ENCODE measurements at places on chromosomes 13 and 19.

- DNase-seq: no peak
These were observed 269.1 kb upstream of the EDNRB start for GRCh38 chr13:78187781-78188180.

DNA sequence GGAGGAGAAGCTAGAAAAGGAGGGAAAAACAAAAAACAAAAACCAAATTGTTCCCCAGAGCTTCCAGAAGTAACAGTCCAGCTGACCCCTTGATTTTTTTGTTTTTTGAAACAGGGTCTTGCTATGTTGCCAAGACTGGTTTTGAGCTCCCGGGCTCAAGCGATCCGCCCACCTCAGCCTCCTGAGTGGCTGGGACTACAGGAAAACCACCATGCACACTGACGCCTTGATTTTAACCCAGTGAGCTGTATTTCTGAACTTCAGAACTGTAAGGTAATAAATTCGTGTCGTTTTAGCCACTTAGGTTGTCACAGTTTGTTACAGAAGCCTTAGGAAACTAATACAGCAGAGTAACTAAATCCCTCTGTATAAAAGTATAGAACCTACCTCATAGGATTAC lies 1.1 kb upstream of the NEK3 start:
- DNase-seq: no peak

DNA sequence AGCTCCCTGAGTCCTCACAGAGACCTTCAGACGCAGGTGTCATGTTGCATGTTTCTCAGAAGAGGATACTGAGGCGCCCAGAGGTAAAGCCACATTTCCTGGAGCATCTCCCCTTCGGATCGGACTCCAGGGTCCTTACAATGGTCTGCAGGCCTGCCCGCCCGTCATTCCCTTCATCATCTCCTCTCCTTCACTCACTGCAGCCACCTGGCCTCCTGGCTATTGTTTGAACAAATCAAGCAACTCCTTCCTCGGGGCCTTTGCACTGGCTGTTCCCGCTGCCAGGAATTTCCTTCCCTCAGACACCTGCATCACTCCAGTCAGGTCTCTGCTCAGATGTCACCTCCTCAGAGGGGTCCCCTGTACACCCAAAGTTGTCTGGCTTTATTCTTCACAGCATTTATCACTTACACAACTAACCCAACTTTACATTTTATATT lies 20.3 kb downstream of the CEACAM16 start:
- no peak for DNase-seq

DNA sequence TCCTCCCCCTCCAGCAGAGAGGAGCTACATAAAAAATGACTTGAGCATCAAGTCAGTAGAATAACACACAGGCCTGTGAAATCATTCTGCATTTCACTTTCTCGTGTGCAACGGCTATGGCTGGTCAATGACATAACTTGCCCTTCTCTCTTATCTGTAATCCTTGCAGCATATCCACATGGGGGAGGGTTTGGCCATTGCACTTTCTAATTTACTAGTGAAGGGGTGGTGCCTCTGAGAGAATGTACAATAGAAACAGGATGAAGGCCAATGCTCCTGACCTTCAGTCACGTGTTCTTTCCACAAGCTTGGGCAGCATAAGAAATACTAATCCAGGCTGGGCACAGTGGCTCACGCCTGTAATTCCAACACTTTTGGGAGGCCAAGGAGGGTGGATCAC lies 641.0 kb upstream of the ARGLU1 start:
- DNase-seq: no peak

GRCh38 chr19:12997967-12998940 lies 3.0 kb downstream of the NFIX start:
- DNase-seq: no peak

- DNase-seq: no peak
These were observed 591 bp downstream of the DEDD2 start for GRCh38 chr19:42216653-42217519.

DNA sequence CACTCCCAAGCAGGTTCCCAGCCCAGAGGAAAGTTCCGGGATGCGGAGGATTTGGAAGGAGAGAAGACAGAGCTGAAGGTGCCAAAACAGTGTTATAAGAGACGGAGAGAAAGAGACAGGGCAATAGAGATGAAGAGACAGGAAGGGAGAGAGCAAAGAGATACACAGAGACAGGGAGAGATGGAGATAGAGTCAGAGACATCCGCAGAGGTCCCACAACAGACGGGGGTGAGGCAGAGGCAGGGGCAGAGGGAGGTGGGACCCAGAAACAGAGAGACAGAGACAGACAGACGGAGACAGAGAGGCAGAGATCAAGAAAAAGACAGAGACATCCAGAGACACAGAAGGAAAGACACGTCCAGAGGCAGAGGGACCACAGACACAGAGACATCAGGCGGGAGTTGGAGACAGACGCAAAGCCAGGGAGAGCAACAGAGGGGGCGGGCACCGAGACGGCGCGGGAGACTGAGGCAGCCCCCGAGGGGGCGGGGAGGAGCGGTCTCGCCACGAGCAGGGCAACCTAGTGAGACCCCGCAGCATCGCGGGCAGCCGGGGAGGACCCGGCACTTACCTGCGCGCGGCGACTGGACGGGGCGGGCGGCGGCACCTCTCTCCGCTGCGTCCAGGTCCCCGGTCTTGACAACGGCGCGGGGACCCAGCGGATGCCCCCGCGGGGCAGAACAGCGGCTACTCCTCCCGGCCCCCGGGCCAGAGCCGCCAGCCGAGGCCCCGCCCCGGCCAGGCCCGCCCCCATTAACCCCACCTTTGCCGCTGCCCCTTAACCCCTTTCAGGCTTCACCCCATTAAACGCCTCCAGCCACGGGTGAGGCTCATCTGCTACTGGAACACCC lies at the start of gene GPR4:
Gene GPR4, minus strand, starts transcription at position 689 of the 851 bp plus-strand sequence. CDS start 10,346 bp downstream, outside the sequence.
- DNase-seq: no peak

DNA sequence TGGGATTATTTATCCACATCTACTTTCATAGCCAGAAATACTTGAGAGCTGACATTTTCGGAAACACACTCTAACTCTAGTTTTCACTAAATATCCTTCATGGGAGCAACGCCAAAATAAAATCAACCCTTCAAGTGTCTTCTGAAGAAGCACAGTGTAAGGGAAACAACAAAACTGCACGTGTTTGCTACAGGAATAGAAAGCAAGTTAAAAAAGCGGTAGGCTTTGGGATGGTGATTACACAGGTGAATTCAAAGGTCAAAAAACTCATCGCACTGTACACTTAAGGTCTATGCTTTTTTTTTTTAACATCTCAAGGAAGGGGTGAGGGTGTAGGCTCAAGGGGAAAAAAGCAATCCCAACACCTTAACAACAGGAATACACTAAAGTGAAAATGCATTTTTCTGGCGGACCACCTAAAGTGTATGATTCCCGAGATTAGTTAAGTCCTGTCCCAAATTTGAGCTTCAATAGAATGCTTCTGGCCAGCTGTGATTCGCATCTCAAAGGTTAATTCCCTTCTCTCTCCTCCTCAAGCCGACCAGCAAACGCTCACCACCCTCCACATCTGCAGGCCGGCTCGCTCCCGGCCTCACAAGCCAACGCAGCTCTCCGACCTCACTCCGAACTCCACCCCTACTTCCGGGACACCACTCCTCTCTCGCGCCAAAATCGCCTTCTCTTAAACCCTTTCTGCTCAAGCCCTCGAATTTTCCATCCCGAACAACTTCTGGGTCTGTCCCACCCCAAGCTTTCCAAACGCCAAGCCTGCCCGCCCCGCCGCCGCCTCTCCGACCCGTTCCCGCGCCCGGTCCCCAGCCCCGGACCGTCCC lies 1.1 kb downstream of the ARGLU1 start:
- no peak for DNase-seq

DNA sequence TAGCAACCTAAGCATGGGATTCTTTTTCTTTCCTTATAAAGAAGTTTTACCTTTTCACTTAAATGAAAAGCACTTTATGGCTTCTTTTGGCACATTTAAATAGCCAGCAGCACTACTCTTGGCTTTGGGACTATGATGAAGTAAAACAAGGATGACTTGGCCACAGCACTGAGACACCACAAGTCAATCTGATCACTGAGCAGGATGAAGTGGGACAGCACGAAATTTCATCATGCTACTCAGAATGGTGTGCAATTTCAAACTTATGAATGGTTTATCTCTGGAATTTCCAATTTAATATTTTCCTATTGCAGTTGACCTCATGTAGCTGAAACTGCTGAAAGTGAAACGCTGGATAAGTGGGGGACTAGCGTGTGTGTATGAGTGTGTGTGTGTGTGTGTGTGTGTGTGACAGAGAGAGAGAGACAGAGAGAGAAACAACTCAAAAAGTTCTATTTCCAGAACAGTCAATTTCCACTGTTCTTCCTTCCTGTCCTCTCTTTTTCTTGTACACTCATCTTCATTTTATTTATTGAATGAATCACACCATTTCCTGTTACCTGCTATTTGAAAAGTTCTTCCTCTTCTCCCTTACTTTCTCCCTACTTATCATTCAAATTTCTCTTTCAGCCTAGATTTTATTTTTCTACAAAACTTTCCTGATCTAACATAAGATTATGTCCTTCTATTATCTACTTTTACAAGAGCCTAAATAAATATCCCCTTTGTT lies 414.2 kb upstream of the MIR17HG start:
- no peak for DNase-seq

DNA sequence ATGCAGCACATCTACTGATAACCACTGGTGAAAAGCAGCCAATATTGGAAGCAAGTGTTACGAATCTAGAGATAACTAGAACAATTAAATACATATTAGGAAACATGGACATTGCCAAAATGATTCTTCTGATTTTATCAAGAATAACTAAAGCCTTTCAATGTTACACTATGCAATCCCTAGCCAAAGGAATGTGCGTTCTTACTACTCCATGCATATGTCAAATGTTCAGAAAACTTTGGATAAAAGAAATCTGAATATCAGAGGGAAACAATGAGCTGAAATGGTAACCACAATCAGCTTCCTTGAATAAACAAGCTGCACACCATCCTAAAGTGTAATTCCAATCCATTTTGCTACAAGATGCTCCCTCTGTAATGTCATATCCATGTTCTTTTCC lies 951 bp upstream of the POSTN start:
- DNase-seq: no peak

DNA sequence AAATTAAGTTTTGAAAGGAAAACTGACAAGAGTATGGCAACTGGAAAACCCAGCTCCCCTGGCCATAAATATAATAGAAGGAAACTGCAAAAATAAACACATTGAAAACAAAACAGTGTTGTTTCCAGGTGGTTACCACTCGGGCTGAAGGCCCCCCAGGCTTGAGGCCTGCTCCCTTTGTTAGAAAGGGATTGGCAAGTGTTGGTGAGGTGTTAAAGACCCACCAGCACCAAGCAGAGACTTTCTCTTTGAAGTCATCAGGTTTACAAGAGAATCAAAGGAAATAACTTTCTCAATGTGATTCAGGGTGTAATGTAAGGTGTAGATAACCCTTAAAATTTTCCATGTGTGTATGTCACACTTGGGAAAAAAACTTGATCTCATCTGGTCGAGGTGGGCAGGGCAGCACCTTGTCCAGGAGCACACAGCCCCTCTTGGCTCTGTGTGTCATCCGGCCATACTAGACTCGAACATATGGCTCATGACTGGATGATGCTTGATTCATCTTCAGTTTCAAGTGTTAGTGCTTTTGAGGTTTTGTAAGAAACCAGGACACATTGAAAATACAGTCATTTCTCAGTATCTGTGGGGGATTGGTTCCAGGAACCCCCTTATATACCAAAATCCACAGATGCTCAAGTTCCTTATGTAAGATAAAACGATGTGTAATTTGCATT lies 7.8 kb downstream of the ACTN4 start:
- DNase-seq: no peak

GRCh38 chr13:45662162-45662561 lies 40.0 kb upstream of the CBY2 start:
- no peak for DNase-seq

GRCh38 chr19:5308451-5309437 lies 31.9 kb downstream of the PTPRS start:
- DNase-seq: no peak

DNA sequence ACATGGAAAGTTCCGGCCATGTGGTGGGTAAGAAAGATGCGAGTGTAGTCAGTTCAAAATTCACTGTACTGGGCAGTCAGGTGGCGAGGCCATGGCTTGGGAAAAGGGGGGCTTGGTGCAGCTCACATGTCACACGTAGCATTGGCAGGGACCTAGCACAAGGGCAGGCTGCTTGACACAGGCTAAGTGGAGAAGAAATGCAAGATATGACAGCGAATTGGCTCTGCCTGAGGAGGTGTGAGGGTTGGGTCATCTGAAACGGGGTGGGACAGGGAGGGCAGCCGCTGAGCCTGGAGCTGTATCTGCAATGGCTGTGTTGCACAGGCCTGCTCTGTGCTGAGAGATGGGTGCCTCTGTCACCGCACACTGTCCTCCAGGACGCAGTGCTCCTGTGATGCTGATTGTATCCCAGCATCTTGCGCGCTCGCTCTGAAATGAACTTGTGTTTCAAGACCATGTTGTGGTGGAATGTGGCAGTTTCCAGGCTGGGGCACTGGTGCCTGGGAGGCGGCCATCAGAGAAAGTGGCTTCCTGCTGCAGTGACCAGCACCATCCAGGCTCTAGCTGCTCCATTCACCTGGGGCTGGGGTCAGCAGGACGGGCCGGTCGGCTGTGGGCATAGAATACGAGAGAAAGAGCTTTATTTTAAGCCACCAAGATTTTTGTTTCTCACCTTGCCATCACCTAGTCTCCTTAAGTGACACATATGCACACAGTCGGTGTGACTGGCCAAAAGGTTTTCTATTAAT lies 70.3 kb downstream of the TEX29 start:
- DNase-seq: no peak

- peak; percentile 89 for DNase-seq
These were observed 754.9 kb downstream of the OLFM4 start for GRCh38 chr13:53783471-53783870.

GRCh38 chr13:33208290-33209220 lies 77.0 kb downstream of the STARD13 start:
- DNase-seq: no peak

DNA sequence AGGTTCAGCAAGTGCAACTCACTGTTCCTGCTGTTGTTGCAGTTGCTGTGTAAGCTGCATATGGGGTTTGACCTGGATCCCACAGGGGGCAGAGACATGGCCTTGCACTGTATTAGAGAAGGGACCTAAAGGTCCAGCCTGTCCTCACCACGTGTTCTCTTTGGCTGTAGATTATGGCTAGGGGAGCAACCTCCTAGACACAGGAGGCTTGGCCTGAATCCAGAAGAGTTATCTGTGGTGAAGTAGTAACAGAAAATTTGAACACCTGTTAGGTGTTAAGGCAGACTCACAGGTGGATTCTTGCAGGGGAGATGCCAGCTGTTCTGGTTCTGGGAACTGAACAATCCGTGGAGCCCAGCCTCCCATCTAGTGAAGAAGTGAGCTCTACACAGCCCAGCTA lies 3.4 kb upstream of the CYP4F11 start:
- no peak for DNase-seq

GRCh38 chr13:33612641-33613638 lies 205.0 kb upstream of the RFC3 start:
- DNase-seq: no peak

GRCh38 chr13:44104197-44104490 lies 224.4 kb downstream of the LACC1 start:
- no peak for DNase-seq
